ENCODE measurements at places on chromosomes 3 and 15.

DNA sequence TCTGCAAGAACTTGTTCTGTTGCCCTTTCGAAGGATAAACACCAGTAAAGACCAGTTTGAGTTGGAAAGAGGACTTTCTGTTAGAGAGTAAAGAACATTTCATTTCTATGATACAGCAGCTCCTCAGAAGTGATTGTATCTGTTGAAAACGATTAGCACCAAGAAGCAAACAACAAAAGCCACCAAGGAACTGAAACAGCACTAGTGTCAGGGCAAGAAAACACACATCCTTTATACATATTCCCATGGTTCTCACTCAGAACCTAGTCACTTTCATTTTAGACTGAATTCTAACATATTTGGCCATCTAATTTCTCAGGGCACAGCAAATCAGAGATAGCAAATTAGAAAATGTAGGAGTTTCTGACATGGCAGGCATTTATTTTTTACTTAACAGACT is 116.1 kb downstream of the ATP1B3 start:
- DNase-seq: no peak

- no peak for DNase-seq
These were observed 32.0 kb downstream of the FOXL2 start for GRCh38 chr3:138914870-138915502.

DNA sequence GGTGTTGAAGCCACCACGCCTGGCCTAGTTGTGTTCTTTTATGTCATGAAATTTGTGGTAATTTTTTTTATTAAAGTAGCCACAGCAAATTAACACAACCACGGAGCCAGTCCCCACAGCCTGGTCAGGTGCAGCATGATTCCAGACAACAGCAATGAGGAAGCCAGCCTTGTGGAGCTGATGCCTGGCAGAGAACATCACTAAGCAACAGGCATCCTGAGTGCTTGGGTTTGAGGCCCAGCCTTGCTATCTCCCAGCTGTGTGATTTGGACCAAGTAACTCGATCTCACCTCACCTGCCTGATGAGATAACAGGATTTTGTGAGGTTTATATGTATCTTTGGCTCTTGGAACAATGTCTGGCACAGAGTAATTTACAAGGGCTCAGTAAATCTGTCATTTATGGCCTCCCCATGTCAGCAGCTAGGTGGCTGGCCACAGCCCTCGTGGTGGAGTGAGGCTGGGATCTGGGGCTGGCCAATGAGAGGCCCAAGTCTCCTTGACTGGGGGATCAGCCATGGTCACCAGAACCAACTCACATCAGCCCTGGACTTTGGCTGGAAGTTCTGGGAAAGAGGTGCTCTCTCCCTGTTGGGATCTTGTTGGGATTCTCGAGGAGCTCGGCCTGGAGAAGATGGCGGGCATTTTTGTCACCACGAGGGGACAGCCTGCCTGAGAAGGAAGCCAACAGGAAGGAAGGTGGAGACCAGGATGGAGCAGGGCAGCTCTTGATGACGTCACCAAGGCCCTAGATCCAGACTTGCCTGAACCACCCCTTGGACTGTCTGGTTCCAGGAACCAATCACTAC is 22.8 kb upstream of the FLNB start:
- no peak for DNase-seq

DNA sequence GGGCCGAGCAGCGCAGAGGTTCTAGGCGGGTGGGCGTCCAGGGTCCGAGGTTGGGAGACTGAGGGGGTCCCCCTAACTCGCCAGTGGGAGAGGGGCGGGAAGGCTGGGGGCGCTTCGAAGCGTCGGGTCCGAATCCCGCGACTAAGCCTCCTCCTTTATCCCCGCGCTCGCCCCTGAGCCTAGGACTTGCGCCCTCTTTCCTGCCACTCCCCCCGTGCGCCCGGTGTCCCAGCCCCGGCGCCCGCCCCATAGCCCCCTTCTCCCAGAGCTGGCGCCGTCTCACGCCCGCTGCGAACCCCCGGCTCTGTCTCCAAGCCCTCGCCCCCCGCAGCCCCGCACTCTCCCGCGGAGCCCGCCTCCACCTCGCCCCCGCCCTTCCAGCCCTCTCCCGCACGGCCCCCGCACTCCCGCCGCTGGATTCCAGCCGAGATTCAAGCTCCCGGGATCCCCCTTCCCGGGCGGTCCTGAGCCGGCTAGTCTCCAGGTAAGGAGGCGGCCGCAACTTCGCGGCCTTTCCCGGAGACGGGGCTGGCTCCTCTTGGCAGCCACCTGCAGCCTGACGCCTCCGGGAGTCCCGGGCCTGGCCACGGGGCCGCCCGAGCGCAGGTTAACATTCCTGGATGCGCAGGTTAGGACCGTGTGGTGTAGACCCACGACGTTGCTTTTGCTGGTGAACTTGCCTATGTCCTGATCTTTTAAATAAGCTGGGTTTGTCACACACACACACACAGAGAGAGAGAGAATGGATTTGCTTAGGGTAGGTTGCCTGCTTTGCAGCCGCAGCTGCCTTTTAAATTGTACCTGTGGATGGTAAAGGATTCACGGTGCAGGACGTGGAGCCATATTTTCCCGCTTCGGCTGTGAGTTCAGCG is 563 bp downstream of the PXYLP1 start:
- DNase-seq: no peak

GRCh38 chr3:23389089-23389488 is 186.0 kb downstream of the UBE2E2 start:
- DNase-seq: no peak

DNA sequence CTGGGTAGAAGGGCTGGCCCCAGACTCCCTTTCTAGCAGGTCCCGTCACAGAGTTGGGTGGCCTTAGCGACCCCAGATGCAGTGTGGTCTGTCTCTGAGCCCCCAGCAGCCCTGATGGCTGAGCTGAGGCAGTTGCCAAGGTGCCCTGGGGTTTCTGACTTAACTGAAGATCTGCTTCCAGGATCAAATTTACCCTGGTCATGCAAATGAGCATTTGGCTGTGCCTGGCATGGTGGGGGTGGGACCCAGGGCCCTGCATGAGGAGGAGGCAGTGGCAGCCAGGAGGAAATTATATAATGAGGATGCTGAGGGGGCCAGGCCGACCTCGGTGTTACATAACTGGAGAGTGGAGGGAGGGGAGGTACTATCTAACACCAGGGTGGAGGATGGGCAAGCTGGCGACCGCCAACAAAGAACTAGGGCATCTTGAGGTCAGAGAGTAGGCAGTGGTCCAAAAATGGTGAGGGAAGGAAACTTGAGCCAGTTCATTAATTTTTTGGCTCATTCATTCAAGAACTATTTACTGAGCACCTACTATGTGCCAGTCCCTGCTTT is 16.4 kb downstream of the PLEKHO2 start:
- DNase-seq: no peak

GRCh38 chr3:35492841-35493240 is 146.5 kb upstream of the ARPP21 start:
- DNase-seq: no peak

DNA sequence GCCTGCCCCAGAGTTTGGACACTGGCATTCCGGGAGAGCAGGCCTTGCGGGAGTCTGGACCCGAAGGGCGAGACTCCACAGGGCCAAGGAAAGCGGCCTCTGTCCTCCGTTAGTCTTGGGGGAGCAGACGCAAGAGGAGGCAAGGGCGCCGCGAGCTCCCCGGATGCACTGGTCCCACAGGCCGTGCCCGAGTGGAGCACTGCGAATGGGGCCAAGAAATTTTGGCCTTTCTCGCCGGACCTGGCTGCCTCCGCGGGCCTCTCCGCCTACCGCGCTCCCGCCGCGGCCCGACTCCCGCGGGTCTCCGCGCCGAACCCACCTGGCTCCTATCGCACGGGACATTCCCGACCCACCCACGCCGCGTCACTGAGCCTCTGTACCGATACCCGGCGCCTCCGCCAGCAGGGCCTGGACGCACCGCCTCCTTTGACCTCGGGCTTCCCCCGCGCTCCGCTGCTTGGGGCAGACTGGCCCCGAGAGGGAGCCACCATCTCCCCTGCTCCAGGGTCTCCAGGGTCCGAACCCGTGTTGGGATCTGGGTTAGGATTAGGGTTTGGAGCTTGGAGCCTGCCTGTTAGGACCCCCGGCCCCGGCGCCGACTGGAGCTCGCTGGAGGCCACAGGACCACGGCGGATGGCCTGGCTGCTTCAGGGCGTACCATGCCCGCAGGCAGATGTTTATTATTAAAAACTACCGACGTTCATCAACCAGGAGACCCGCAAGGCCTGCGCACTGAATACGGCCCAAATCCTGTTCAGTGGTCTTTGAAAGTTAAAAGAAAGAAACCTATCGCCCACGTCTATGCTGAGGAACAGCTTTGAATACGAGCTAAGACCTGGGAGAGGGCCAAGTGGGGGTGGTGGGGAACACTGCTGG is 11.7 kb downstream of the SHOX2 start:
- no peak for DNase-seq

Data from stimulated activated CD8-positive, alpha-beta memory T cell treated with anti-CD3 and anti-CD28 coated beads, Interleukin-4, amount 100 ng/mL, for 4 hours (primary cell).